ENCODE measurements at places on chromosomes 7 and 10.

DNA sequence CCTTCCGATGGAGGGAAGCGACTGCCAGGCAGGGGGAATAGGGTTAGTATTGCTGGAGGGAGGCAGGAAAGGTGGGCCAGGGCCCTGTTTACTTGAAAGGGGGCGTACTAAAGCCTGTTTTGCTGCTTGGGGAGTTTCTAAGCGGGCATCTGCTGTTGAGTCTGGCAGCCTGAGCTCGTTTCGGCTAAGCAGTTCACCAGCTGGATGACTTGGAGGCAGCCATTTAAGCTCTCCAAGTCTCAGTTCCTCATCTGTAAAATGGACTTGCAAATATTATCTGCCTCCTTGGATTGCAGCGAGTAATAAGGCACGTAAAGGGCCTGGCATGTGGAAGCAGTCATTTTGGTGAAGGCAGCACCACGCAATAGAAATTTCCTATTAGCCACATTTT lies 44.0 kb downstream of the LDB3 start:
- no peak for DNase-seq

DNA sequence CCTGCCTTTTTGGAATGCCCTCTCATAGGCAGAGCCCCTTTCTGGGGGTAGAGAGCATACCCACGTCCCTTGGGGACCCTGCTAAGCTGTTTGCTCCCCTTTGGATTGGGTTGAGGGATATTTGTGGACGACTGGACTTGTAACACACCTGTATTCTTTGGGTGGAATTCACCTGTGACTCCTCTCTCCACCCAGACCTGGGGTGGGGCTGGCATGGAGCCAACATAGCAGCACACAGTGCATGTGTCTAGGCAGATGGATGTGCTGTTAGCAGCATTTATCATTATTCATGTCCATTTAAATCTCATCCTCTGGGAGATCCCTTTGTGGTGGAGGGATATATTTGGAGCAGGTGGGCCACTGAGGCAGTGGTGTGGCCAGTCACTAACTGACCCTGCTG lies 51.0 kb downstream of the CDH23 start:
- DNase-seq = no peak

DNA sequence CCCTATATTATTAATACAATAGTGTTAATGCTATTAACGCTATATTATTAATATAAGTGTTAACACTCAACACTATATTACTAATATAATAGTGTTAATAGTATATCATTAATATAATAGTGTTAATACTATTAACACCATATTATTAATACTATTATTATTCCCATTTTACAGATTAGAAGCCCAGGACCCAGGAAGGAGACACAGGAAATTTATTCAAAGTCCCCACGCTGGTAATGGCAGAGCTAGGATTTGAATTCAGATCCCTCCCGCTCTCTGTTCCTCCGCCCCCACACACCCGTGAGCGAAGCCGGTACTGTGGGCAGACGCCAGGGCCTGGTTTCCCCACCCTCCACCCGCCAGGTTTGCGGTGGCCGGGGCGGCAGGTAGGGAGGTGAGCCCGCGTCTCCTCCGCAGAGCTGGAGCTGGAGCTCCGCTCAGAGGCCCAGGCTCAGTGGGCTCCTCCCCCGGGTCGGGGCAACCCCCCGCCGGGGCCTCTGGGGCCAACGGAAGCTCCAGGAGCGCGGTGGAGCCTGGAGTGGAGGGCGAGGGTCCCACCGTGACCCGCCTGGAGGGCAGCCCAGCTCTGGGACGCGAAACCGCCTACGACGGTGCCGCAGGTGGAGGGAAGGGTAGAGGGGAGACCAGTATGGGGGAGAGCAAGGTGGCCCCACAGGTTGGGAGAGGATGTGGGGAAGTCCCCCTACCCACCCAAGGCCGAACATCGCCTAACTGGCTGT lies at the start of gene TMEM225B:
Gene TMEM225B (plus strand): TSS at position 506 of the 740 bp plus-strand sequence. CDS start 6,122 bp downstream, outside the sequence.
- no peak for DNase-seq

- DNase-seq = no peak
Measured at GRCh38 chr7:34341326-34341725, 316.7 kb upstream of the NPSR1 start.

DNA sequence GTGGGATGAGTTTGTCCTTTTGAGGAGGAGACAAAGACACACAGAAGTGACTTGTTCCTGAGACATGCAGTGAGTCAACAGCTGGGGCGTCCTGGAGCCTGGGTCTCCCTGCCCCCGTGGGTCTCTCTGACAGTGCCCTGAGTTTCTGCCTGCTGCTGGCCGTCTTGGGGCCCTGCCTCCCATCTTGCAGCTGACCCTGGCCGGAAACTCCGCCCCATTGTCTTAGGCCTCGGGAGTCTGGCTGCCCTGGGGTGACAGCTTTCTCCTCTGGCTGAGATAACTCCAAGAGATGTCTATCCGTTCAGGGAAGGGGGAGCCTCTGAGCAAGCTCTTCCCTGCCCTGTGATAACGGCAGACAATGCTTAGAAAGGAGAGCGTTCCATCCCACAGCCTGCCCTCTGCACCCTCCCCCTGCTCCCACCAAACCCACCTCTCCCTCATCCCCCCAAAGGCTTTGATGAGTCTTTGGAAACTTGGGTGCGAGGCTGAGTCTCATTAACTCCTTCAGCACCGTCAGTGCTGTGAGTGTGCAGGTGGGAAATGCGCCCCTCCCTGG lies 69.5 kb upstream of the PODXL start:
- no peak for DNase-seq

DNA sequence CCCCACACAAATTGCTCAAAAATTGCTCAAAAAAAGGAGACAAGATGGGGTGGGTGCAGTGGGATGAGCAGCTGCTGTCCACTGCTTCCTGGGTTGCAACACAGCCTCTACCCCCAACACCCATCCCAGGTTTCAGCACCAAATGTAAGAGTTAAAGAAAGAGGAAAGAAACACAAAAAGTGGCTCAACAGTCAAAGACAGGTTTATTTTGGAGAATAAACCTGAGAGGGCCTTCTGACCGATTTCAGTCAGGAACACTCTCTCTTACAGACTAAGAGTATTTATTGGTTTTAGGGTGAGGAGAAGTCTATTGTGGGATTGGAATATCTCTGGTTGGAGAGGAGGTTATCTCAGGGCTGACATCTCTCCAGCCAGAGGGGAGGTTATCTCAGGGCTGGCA lies 28.4 kb downstream of the OR13A1 start:
- DNase-seq = no peak

DNA sequence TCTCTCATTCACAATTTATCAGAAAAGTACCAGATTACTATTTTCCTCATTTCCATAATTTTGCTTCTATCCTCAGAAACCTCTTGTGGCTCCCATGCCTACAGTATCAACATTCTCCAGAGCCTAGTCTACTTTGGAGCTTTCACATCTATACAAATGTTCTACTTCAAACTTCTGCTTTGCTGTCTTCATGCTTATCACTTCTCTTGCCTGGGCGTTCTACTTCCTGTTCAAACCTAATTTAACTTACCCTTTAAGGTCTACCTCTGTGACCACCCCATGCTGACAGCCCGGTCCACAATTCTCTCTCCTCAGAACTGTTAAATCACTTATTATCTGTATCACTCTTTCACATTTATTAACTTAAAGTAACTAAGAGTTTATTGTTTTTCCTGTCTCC lies 6.1 kb upstream of the PTPN12 start:
- DNase-seq = no peak

GRCh38 chr7:134772401-134772800 lies 7.0 kb upstream of the CALD1 start:
- DNase-seq = no peak

- DNase-seq = no peak
Measured at GRCh38 chr10:75971402-75972211, 540.2 kb downstream of the LRMDA start.

DNA sequence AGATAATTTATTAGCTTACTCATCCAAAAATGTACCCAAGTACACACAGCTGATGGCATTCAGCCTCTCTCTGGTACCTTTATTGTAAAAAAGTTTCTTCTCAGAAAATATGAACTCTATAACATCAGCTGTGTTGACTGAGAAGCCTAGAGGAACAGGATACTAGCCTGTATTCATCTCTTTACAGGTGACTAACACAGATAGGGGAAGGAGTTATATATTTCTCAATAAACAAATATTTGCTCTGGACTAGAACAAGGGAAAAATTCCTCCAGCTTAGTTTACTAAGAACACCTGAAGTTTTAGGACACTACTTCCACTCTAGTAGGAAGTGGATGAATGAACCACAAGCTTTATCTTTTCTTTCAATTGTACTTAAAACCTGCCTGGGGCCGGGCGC lies 67.8 kb downstream of the ZNF248 start:
- DNase-seq = no peak

DNA sequence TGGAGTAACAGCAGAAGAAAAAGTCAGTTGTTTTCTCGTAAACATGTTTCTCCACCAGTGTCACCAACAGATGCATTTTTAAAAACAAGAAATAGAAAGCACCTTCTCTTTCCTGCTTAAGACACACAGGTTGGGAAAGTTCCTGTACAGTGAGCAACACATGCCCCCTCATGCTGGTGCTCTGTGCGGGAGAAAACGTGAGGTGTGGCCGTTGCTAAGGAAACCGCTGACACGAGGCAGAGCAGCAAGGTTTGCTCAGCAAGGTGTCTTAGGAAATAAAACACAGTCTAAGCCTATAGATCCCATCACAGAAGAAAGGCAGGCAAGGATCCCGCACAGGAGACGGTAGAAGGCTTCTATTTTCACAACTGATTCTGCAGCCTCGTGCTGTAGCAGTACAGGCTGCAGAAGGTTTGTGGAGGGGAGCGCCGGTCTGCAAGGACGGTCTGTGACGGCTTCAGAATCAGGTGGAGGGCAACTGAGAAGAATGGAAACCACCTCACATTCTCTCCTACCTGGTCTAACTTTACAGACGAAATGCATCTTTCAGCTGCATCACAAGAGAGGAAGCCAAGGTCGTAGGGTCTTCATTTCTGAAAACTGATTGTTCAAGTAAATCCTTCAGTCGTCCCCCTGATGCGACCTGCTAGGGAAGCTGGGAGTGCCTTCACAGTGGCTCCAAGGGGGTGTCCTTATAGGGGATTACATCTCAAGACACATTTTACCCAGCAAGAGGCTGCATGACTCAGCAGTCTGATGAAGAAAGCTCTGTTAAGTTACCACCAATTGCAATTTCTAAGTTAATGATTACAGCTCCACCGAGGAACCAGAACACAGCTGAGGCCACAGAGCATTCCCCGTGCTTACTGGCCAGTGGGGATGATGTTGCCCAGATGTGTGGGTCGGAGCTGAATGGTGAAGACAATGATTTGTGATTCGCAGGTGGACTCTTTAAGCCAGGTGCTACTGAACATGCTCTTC lies 150.7 kb upstream of the KLF14 start:
- DNase-seq = no peak

DNA sequence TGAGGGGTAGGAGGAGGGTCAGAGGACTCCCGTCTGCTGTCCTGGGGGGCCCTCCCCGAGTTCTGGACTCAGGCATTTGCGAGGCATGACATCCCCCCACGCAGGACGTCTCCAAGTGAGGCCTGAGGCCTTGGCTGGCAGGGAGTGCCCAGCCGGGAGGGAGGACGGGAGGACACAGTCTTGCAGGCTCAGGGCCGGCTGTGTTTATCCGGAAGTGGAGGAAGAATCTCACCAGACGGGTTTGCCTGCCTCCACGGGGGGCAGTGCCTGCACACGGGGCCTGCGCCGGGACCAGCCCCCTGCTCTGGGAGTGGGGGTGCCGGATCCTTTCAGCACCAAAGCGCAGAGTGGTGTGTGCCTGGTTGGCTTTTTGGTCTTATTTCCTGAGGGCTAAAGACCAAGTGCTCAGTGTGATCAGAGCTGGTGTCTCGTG lies 10.9 kb downstream of the PWWP2B start:
- DNase-seq = no peak

GRCh38 chr10:113569576-113569975 lies 16.7 kb downstream of the HABP2 start:
- no peak for DNase-seq

DNA sequence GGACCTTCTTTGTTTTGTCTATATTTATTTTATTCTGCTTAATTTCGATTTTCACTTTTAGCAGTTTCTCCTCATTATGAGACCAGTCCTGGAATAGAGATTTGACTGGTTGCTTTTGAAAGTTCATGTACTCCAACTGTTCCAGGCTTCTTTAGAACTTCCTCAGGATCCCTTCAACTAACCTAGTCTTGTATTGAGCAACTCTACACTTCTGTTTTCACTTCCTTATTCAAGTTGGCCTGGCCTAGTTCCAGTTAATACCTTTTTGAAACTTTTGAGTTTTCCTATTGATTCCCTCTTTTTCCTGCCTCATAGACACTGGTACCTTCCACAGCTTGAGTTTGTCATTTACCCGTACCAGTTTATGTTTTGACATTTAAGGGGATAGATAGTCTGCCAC lies 421.7 kb downstream of the ATRNL1 start:
- no peak for DNase-seq

DNA sequence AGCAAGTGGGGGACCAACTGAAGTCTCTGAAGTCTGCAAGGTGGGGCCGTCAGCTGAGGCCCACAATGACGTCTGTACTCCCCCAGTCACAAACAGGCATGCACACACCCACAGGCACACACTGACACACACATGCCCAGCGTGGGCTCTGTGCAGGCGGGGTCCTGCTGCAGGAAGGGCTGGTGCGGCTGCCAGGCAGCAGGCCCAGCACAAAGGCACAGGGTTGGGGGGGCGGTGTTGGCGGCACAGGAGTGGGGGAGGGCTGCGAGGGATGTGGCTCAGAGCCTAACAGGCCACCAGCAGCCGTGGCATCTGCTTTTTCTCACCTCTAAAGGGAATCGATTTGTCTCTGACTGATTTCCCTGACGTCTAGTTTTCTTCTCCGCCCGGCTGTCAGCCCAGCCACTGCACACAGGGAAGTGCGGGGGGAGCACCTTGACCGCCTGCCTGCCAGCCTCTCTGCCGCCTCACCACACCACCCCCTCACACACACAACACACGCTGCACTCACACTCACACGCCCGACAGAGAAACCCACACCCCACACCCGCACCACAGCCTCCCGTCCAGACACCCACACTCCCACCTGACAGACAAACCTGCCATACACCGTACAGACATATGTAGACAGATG lies 43.5 kb upstream of the ZMIZ1 start:
- no peak for DNase-seq

GRCh38 chr10:10520491-10521385 lies 496.9 kb upstream of the CELF2 start:
- no peak for DNase-seq

- no peak for DNase-seq
Measured at GRCh38 chr10:62077330-62078015, 176.0 kb downstream of the ARID5B start.

DNA sequence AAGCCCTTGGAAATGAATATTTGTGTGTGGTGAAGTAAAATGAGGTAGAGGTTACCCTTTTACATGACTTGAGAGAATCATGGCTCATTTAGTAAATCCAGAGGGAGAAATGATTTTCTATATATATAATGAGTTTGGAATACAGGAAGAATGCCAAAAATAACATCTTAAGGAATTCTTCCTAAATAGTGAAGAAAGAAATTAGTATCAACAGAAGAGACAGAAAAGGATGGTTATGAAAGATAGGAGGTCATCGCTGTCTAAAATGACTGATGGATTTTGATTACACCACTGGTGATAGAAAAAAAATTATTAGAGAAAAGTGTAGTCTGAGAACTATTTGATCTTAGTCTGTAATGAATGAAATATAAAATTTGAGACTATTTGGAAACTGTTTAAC lies 283.0 kb downstream of the ADK start:
- no peak for DNase-seq

All from thoracic aorta (tissue), 2 donors.